ENCODE measurements at places on chromosomes 1 and 21.

DNA sequence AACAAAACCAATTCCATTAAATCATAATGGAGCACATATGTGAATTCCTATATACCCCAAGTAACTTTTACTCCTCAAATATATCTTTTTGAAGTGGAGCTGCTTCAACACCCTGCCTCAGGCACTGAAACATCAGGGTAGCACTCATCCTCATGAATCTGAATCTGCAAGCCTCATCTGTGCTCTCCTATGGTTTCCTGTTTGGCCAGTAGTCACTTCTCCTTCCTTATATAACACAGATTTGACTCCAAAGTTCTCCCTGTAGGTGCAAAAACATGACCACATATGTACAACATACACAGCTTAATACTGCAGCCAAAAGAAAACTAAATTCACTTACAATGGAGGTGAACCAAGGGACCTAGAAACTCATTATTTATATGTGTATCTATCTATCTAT lies 7.2 kb downstream of the TRIT1 start:
- no peak for DNase-seq

DNA sequence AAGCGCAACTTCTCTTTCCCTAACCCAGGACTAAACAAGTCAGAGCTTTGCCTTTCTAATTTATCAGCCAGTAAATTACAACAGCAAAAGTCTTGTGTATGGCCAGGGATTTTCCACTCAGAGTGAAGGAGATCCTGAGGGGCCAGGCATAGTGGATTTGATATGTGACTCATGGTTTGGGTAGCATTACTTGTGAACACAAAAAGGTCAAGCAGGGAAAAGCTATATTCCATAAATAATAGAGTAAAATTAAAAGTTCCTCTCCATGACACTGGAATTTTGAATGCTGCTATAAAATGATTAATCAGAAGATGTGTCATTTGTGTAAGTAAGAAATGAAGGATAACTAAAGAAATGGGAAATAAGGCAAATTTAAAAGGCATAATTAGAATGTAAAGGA lies 284.8 kb downstream of the HLX start:
- no peak for DNase-seq

DNA sequence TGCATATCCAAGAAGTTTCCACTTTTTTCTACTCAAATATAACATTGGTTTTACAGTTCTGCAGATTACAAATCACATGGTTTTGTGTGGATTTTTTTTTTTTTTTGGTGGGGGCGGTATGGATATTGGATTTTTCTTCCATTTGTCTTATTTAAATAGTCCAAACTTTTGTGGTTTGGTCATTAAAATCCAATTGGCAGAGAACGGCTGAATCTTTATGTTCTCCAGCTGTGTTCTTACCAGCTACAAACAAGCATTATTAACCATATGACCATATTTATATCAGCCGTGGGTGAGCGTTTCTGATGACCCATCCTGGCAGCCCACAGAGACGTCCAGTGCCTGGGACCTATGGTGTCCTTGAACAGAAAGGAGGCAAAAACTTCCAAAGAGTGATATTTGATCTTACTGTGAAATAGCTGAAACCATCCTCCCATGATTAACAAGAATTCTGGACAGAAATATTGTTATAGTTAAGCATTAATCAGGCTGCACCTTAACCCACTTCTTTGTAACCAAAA lies 200.4 kb downstream of the LYPLAL1 start:
- no peak for DNase-seq

DNA sequence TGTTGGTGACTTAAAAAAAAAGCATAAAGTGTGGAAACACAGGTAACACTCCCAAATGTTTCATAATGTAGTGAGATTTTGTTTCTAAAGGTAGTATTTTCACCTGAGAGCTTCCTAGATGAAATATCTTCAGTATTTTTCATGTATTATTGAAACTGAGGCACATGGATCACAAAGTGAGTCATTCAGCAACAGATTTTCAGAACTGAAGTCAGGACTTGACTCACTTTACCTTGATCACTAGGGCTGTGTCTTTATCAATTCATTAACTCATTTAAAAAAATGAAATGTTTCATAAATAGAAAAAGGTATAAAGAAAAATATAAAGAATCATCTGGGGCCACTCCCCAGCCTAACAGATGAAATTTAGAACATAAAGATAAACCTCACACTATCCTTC lies 66.5 kb upstream of the RCC1 start:
- DNase-seq = no peak

GRCh38 chr1:203539831-203540546 lies 46.0 kb downstream of the OPTC start:
- DNase-seq = no peak

- no peak for DNase-seq
These were observed 10.8 kb downstream of the NHLH1 start for GRCh38 chr1:160377585-160378206.

DNA sequence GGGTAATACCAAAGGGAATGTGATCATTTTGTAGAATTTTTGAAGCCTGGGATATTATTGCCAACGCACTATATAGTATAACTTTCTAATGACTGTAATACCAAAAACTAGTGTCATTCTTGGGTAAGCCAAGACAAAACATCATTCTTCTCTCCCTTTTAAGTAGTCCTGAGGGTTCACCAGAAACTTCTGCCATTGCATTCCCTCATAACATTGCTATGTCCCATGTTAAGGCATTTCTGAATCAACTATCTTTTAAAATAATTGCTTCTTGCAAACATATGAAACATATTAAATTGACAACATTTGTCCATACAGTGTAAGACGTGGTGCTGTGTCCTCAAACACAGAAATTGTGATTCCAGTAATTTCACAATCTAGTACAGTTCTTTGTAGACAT lies 29.9 kb upstream of the C1orf21 start:
- no peak for DNase-seq

DNA sequence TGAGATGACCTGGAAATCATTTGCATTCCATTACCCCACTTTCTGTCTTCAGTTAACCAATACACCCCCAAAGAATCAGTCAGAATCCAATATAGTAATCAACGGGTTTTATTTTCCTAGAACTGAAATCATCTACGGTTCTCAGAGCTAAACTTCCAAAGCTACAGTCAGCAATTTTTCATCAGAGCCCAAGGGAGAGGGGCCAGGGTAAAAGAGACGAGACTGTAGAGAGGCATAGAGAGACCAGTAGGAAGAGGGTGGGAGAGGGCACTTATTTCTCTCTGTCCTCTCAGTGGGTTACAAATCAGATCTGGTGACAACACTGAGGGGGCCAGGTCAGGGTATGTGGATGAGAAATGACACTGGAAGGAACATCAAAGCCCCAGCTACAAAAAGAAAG lies 1.1 kb upstream of the MRPL24 start:
- no peak for DNase-seq

DNA sequence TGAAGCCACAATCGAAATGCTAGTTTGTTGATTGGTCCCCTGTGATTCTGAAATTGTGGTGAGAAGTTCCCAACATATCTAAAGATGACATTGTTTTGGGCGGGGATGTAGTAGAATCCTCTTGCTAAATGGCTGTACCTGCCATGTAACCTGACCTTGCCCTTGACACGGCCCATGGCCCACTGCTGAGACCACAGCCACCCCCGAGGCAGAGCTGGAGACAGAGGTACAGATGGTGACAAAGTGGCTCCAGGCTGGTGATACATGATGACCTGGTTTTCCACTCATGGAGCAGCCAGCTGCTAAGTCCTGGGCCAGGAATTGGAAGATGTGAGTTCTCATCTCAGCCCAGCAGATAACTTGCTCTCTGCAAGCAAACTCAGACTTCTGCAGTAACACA lies 226.5 kb downstream of the FOXD2 start:
- DNase-seq = no peak

GRCh38 chr1:110240476-110241210 lies 30.5 kb downstream of the KCNC4 start:
- DNase-seq = no peak

GRCh38 chr1:39990428-39990827 lies 35.5 kb downstream of the MFSD2A start:
- DNase-seq = no peak

DNA sequence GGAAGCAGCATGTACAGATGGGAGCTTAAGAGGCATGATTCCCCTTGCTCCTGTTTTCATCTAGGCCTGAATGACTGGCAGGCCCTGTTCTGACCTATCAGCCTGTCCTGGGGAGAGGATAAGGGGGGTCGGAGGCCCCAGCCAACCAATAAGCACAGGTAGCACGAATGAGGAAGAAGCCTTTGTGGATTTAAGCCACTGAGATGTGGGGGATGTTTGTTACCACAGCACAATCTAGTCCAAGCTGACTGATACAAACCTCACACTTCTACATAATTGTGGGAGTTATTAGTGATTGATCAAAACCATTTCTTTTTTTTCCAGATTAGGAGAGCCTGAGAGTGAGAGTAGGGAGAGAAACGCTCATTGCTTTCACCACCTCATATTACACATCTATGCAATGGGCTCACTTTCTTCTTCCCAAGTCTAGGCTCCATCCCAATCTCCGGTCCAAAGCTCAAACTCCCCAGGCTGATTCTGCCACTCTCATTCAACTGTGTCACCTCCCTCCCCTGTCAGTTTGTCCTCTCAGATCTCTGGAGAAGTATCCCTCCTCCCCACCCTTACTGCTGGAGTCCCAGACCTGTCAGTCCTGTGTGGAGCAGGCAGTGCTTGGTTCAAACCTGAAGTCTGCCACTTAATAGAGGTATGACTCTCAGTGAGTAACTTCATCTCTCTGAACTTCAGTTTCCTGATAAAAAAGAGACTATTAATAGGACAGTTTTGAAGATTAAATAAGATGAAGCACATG lies 220.5 kb downstream of the PTPRU start:
- DNase-seq = no peak

DNA sequence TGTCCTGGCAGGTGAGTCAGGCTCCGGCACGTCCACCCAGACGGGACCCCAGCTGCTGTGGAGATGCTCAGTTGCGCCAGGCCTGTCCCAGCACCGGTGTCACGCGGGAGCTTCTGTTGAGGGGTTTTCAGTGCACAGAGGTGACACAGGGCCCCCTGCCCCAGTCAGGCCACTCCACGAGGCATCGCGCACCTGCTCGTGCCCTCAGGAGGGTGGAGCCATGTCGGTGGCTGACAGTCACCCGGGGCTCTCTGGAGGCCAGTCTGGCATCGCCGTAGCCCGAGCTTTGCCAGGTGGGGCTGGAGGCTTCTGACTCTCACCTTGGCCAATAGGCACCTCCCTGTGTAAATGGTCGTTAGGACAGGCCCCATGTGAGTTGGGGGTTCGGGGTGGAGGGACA lies 11.1 kb downstream of the TMEM240 start:
- no peak for DNase-seq

DNA sequence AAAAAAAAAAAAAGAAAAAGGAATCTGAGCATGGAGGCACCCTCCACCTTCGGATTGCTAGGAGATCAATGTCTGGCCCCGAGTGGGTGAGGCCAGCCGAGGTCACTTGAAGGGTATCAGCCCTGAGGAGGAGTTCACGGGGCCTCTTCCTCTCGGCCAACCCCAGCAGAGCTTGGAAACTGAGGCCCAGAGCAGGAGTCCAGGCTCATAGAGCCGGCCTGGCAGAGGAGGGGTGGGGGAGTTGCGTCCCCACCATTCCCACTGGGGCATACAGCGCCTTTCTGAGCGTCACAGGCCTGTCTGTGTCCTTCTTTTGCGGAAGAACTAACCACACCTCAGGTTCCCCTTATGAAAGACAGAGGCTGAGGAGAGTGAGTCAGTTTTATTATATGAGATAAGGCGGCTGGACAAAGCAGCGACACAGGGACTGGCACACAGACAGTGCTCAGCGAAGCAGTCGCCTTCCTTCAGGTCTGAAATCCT lies 17.1 kb upstream of the EPHA2 start:
- no peak for DNase-seq

- DNase-seq = no peak
These were observed 32.9 kb downstream of the DIP2A start for GRCh38 chr21:46491553-46491952.

DNA sequence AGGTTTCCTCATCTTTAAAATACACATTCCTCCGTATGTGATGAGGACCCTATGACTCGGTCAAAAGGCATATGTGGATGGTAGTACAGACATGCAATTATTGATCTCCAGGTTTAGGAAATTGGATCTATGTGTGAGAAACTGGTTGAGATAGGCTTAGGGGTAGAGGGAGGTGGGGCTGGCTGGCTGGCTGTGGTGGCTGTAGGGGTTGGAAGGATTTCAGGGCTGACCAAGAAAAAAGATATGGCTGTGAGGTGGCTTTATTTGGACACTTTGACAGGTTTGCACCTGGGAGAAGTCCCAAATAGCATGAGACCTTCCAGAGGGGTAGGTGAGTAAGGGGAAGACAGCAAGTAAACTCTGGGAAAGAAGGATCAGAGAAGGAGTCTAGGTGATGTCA lies 39.6 kb upstream of the ADAM30 start:
- no peak for DNase-seq

DNA sequence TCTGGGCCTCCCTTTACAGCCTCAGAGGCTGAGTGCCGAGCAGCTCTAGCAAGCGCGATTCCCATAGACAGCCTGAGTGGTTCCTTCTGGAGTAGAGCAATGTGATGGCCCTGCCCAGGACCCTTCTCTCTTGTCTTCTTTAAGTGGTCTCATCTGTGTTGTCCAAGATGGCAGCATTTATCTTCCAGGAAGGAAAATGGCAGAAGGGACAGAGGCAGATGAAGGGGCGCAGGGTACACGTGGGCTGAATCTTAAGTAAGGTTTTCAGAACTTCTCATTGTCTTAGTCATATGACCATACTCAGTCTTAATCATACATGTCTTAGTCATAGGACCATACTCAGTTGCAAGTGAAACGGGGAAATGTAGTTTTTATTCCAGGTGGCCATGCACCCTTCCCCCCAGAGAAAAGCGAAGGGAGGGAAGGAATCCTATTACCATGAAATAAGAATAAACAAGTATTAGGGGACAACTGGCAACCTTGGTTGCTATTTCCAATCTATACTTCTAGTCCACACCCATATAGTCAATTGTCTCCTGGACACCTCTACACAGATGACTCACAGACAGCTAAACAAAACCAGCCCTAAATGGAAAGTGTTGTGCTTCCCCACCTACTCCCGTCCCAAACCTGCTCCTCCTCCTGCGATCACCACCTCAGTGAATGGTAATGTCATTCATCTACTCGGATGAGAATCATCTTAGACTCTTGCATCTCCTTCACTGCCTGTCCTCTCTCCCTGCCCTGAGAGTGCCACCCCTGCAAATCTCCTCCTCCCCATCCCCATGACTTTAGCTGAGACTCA lies 13.3 kb downstream of the OVAAL start:
- no peak for DNase-seq

DNA sequence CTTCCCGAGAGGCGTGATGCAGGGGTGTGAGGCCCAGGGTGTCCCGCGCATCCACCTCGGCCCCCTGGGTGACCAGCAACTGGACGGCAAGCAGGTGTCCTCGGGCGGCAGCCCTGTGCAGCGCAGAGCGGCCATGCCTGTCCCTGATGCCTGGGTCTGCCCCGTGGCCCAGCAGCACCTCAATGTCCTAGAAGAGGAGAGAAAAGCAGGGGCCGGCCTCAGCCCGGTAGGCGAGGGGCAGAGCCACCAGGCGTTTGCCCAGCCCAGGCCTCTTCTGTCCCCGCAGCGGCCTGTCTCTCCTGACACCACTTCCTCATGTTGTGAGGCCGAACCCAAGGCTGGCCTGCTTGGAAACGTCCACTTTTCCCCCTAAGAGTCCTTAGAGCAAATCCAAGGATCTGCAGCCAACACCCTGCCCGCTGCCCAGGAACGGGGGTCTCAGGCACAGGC lies 1.7 kb downstream of the ANKRD65 start:
- DNase-seq = no peak

Data from effector CD8-positive, alpha-beta T cell (primary cell).